Activated CD8-positive, alpha-beta memory T cell treated with anti-CD3 and anti-CD28 coated beads, Interleukin-2, amount 50 U/mL, for 4 hours (primary cell): ENCODE measurements at places on chromosomes 2 and 18.

GRCh38 chr2:61759005-61759404, 94.9 kb downstream of the FAM161A start:
- no peak for DNase-seq

- no peak for DNase-seq
Measured at GRCh38 chr2:199458806-199459285, 1.1 kb upstream of the SATB2 start.

DNA sequence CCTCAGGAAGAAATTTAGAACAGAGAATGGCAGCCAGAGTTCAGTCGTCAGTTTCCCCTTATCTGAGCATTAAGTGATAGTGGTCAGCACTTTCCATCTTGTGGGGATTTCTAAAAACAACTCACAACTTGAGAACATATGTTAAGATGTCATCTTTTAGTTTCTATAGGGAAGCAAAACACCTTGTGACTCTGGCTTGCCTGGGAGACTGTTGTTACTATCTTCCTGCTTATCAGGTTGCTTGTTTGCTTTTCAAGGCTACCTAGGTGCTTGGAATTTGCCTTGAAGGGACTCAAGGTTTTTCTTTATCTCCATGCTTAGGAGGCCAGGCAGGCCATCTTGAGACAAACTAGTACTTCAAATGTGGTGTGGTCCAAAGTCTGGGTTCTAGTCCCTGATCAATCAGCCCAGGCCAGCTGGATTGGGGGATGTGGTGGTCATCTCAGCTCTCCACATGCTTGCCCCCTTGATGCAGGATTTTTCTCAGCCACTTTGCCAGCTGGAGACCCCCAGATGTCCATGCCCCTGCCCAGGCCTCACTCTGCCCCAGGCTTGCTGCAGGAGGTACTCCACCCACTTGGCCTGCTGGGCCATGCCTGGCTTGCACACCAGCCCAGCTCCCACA, 125.9 kb downstream of the LYPD1 start:
- no peak for DNase-seq

DNA sequence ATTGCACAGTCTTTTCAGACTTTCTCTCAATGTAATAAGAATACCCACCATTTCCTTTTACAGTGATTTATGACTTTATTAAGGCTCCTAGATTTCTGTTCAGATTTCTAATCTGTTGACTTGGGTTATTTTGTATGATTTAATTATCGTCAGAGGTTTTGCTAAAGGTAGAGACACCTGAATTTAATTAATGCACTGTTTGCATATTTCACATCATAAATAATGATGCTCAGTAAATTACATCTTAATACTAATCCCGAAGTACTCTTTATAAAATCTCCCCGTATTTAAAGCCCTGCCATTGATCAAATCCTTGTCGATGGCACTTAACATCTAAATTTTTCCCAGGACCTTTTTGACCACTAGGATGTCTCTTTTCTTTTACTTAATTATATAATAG, 399.9 kb downstream of the MEIS1 start:
- no peak for DNase-seq

DNA sequence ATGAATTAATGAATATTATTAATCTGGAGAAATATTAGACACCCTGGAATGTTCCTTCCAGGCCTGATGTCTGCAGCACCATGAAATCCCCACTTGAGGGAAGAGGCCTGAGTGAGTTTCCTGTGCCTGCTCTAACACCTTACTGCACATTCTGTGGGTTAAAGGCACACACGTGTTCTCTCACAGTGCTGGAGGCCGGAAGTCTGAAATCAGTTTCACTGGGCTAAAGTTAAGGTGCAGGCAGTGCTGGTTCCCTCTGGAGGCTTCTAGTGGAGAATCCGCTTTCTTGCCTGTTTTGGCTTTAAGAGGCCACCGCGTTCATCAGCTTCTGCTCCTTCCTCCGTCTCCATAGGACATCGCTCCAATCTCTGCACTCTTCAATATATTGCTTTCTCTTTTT, 48.7 kb downstream of the ACKR3 start:
- DNase-seq, result no peak
